ENCODE measurements at places on chromosomes 16 and 17. TPM values are rescaled to one million over a fixed set of nuclear protein-coding genes. Genes with fewer than 3 reads are reported as not detected.

GRCh38 chr17:78842881-78843565 is 2.4 kb upstream of the USP36 start:
- no peak for DNase-seq

DNA sequence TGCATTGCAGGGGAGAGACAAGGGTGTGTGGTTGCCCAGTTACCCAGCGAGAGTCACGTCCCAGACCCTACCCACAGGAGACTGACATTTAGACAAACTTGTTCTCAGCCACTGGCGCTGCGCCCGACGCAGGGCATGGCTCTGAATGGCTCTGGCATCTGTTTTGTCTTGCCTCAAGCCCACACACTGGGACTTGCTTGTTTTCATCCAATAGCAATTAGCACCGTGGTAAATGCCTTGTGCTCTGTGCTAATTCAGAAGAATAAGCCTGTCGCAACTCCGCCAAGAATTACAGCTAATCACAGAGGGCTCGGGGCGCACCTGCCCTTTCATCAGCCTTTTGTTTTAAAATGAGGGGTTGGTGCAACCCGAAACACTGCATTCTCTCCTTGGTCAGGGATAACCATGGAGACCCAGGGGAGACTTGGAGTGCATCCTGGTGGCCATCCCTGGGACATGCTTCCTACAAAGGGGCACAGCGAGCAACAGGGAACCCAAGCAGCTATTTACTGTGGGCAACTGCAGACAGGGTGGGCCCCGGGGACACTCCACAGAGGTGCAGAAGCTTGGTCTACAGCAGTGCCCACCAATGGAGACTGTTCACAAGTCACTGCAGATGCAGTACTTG is 220.6 kb upstream of the ZFHX3 start:
- no peak for DNase-seq

GRCh38 chr16:77322757-77323156 is 112.1 kb downstream of the ADAMTS18 start:
- no peak for DNase-seq

Gene GPRC5B
- 88.8 TPM for polyA plus RNA-seq

Gene PYDC1
- 0.54 TPM for polyA plus RNA-seq

Measured in muscle of back (tissue), 13 donors.